Glutamatergic neuron (in vitro differentiated cells): ENCODE measurements at places on chromosomes 11 and 22. TPM values are rescaled to one million over a fixed set of nuclear protein-coding genes. Genes with fewer than 3 reads are reported as not detected.

The RTN4RL2 gene
- 119 TPM for total RNA-seq

The MS4A6A gene
- total RNA-seq, result not detected

DNA sequence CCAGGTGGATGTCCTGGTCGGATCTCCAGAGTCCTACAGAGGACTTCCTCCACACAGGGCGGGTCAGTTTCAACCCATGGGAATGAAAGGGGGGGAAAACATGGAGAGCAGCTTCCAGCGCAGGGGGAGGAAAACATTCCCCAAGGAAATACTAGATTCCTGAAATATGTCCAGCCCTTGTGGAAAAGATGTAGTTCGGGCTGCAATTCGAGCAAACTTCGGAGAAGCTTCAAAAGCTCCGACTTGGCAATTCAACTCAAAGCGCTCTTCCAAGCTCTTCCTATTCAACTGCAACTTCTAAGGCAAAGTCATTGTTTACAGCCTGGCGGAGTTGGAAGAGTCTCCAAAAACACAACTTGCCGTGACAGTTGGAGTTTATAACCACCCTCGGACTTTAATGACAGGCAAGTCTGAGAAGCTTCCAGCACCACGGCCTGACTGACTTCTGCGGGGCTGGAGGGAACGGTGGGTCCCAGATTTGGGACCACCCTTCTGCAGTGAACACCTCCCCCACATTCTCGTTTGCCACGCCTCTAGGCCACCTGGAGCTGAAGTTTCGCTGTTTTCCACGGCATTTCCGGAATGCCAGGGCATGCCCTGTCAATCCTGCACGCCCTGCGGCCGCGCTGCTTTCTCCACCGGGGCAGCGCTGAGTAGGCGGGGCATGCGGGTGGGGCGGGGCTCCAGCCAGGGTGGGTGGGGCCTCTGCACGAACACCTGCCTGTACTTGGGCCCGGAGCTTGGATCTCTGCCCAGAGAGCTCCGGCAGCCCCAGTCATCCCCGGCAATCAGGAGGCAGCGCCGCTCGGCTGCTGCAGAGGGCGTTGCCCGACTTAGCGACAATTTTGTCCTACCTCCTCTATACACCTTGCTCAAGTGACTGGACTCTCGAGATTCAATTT lies 49.0 kb upstream of the BIRC3 start:
- peak overlapping the region; percentile 80 for H3K4me3 ChIP-seq
- H3K27ac ChIP-seq, result no peak overlapping the region
- no peaks in the 10 kb centered on the region for H3K36me3 ChIP-seq
- no peaks in the 10 kb centered on the region for H3K27me3 ChIP-seq
- no peaks in the 10 kb centered on the region for H3K4me1 ChIP-seq
- peak; percentile 60 for DNase-seq

DNA sequence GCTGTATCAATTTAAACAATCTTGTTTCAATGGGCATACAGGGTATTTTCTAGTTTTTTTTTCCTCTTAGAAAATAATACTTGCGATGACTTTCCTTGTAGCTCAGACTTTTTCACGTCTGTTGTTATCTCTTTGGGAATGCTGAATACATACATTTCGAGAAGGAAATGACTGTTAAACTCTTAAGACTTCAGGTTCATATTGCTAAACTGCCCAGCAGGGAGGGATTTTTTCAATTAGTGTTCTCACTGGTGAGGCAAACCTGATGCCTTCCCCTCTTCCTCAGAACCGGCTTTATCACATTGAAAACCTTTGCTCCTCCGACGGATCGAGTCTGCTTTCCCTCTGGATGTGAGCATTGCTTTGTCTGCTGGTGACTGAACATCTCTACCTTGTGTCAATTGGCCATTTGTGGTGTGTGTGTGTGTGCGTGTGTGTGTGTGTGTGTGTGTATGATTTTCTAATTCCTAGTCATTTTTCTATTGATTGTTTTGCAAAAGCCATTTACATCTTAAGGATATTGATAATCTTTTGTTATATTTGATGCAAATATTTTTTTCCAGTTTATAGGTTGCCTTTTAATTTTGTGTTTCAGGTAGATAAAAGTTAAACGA lies 6.6 kb downstream of the NEAT1 start:
- peak overlapping the region; percentile 36 for H3K4me3 ChIP-seq
- peak overlapping the region; percentile 22 for H3K27ac ChIP-seq
- peaks cover 5% of the 10 kb centered on the region for H3K27me3 ChIP-seq
- H3K4me1 ChIP-seq, result peaks cover 32% of the 10 kb centered on the region
- H3K36me3 ChIP-seq, result peaks cover 4% of the 10 kb centered on the region

GRCh38 chr22:35882211-35883030 lies 146.2 kb downstream of the RBFOX2 start:
- no peak for DNase-seq
- H3K4me1 ChIP-seq, result peaks cover 25% of the 10 kb centered on the region
- no peaks in the 10 kb centered on the region for H3K27me3 ChIP-seq
- no peak overlapping the region for H3K27ac ChIP-seq
- no peak overlapping the region for H3K4me3 ChIP-seq
